Hindlimb muscle (tissue), 1 donor: ENCODE measurements at places on chromosomes 16 and 17. TPM values are rescaled to one million over a fixed set of nuclear protein-coding genes. Genes with fewer than 3 reads are reported as not detected.

The PDF gene
- 5.8 TPM for polyA plus RNA-seq

GRCh38 chr17:18323007-18323406 is 7.9 kb downstream of the SMCR8 start:
- no peak for DNase-seq

The CD300E gene
- polyA plus RNA-seq: 0.10 TPM

DNA sequence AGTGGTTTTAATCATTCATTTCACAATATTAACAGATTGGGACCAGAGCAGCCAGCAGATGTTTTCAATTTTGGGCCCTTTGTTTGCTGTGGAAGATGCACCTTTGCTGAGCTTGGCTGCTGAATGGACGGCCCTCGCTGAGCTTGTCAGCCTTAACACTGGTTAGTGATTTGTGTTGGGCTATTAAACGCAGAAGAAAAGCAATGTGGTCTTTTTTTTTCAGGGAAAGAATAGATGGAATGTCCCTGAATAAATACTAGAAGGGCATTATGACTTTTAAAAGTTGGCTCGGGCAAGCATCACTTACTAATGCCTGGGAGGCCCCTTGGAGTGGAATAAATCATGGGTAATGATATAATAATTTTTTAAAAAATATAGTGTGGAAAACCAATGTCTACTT is 297.0 kb downstream of the MAP2K6 start:
- no peak for DNase-seq

- no peak for DNase-seq
Observed at GRCh38 chr16:76942089-76942488, 248.9 kb upstream of the MON1B start.

GRCh38 chr17:27442702-27443101 is 13.5 kb upstream of the KSR1 start:
- DNase-seq: no peak

DNA sequence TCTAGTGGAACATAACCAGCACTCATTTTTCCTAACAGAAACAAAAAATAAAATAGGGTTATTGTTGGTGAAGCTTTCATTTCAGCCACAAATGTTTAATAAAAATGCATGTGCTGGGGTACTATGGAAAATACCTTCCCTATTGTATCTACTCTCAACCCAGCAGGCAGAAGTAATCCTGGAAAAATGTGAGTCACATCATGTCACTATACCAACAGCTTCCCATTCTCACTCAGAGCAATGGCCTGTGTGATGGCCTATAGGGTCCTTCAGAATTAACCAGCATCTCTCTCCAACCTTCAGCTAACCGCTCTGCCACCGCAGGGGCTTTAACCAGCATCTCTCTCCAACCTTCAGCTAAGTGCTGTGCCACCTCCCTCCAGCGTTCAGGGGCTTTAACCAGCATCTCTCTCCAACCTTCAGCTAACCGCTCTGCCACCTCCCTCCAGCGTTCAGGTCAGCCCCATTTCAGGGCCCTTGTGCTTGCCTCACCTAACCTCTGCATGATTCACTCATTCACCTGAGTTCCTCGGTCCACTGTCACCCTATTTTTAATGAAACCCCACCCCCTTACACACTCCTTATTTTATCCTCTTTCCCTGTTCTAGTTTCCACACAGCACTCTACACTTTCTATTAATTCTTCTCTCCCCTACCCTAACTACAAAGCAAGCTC is 34.0 kb downstream of the UBE2G1 start:
- DNase-seq: no peak

DNA sequence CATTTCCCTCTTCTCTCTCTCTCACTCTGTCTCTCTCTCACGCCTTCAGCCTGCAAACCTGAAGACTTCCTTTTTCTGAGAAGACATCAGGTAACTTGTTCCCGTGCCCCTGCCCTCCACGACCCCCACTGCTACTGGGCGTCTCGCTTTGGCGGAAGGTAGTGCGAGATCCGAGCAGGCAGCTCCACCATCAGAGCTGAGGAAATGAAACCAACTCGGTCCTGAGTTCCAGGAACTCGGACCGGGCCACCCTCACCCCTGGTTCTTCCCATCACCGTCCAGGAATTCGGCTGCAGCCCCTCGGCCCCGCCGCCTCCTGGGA is 585 bp downstream of the MLKL start:
- DNase-seq: peak; percentile 14

The DNAAF1 gene
- polyA plus RNA-seq: 0.41 TPM

The TEX19 gene
- polyA plus RNA-seq: not detected

DNA sequence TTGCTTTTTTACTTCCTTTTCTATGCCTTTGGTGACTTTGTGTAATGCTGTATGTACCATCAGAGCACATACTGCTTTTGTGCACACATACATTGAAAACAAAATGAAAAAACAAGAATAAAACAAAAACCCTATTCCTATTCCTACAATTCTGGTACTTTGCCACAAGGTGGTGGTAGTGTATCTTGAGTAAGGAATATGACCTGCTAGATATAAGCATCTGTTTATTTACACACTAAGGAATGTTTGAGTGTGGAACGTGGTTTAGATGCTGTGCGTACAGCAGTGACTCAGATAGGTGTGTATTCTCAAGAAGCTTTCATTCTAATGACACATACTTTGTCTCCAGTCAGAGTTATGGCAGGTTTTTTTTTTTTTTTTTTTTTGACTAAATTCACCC is 606.2 kb downstream of the WWOX start:
- no peak for DNase-seq

The PLA2G10 gene
- 0.72 TPM for polyA plus RNA-seq

GRCh38 chr16:17224879-17225281 is 245.9 kb downstream of the XYLT1 start:
- peak; percentile 55 for DNase-seq

- peak; percentile 26 for DNase-seq
Observed at GRCh38 chr16:56357241-56357764, 68.0 kb downstream of the AMFR start.

- DNase-seq: no peak
Observed at GRCh38 chr16:11138022-11138768, 117.8 kb downstream of the SOCS1 start.

GRCh38 chr16:54336631-54337204 is 50.1 kb upstream of the IRX3 start:
- no peak for DNase-seq

The KRT40 gene
- 3.9 TPM for polyA plus RNA-seq

The FBXO39 gene
- not detected for polyA plus RNA-seq

The APPBP2 gene
- polyA plus RNA-seq: 31.0 TPM

GRCh38 chr17:45948881-45949624 is 50.0 kb upstream of the STH start:
- peak; percentile 61 for DNase-seq

DNA sequence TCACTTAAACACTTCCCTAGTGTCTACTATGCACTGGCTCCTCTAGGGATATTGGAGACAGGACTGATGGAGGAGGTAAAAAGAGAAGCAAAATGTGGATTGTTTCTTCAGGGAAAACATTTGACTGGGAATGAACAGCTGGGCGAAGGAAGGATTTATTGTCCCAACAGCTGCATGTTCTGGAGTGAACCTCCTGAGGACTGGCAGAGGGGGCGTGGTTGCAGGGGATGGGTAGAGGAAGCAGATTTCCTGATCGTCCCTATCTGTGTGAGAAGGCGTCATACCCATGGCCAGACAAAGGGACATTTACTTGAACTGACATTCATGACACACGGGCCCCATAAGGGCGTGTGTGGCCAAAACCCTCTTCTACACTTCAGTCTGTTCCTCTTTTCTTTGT is 321.5 kb downstream of the MAP2K4 start:
- no peak for DNase-seq

The ZNF423 gene
- polyA plus RNA-seq: 34.5 TPM

DNA sequence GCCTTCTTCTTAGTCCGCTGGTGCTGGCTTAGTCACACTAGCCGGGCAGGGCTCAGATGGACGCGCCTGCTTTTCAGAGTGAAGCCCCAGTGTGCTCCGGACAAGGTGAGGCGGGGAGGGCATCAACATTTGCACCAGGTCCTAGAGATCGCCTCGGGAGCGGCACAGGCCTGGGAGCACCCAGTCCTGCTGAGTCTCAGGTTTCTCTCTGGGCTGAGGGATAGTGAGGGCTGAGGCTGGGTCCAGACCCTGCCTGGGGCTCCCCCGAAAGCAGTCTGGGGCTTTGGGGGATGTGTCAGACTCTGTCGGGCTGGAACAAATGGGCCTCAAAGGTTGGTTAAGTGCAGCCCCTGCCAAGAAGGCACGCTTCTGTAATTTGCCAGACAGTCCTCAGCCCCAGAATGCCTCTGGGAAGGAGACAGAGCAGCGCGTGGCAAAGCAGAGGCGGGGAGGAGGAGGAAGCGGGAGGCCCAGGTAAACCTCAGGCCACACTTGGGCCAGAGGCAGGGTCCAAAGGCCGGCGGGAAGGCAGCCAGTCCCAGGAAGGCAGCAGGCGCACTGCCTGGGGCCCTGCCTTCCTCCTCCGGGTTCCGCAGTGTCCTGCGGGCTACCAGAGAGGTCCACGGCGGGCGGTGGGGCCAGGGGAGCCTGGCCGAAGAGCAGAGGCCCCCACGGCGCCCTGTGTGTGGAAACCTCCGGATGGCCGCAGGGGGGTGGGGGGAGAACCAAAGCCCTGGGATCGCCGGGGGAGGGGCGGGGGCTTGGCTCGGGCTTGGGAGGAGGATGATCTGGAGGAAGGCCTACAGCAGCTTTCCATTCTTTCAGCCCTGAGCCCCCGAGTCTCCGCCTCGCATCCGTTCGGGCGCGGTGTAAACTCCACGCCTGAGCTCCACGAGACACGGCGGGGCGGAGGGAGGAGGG is 39.5 kb upstream of the ATP2A3 start:
- no peak for DNase-seq

DNA sequence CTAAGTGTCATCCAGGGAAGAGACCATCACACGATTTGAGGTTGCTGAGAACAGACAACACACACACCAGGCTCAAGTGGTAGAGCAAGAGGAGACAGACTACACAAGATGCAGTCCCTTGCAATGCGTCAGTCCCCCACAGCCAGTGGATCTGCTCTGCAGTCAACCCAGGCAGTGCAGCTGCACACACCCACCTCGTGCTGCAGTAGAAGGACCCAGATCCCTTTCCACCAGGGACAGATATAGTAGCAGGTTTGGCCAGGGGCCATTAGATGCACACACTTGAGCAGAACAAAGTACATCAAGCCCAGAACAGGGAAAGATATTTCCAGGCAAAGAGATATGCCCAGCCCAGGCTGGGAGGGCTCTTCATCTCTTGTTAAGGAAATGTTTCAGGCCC is 112.9 kb downstream of the GRIN2A start:
- no peak for DNase-seq

DNA sequence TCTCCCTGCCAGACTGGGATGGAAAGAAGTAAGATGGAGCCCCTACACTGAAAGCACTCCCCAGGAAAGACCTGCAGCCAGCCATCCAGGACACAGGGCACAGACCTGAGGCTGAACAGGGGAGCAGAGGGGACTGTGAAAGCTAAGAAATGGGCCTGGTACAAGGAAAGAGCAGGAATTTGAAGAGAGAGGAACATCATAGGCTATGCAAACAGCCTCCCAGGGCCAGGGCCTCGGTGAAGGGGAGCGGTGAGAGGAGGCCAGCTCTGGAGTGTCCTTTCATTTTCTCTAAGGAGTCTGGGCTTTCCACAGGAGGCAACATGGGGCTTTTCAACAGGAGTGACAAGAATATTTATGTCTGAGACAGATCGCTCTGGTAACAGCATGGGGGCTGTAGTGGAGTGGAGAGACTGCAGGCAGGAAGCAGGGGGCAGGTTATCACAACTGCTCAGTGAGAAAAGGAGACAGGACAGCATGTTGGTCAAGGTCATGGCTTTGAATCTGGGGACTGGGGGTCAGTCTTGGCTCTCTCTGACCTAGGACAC is 50.1 kb downstream of the TOM1L2 start:
- DNase-seq: no peak

DNA sequence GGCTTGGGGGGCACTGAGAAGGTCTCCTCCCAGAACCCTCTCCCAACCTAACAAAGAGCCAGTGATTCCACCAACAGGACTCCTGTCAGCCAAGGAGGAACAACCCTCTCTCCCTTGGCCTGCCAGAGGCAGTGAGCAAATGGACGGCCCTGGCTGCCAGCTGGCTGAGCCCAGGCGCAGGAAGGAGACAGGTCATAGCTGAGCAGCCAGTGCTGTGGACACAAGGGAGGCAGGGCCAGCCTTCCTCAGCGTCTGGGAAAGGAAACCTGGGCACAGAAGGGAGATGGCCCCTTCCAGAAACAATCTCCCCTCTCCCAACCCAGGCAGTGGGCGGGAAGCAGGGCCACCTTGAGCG is 2.1 kb downstream of the MPO start:
- no peak for DNase-seq

DNA sequence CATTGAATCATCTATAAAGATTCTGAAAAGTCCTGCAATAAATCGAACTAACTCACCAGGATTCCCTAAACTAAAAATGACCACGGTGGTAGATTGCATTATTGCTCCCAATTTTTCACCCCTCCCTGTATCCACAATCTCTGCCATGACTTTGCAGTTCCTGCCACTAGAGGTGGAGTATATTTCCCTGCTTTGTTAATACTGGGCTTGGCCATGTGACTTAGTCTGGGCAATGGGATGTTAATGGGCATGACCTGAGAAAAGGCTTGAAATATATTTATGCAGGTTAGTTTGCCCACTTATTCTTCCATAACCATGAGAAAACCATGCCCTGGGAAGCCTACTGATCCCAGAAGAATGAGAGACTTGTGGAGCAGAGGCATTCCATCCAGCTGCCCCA is 59.1 kb downstream of the NOG start:
- no peak for DNase-seq

The HS3ST3B1 gene
- polyA plus RNA-seq: 1.5 TPM

- DNase-seq: no peak
Observed at GRCh38 chr16:46918400-46918799, 34.2 kb downstream of the GPT2 start.

DNA sequence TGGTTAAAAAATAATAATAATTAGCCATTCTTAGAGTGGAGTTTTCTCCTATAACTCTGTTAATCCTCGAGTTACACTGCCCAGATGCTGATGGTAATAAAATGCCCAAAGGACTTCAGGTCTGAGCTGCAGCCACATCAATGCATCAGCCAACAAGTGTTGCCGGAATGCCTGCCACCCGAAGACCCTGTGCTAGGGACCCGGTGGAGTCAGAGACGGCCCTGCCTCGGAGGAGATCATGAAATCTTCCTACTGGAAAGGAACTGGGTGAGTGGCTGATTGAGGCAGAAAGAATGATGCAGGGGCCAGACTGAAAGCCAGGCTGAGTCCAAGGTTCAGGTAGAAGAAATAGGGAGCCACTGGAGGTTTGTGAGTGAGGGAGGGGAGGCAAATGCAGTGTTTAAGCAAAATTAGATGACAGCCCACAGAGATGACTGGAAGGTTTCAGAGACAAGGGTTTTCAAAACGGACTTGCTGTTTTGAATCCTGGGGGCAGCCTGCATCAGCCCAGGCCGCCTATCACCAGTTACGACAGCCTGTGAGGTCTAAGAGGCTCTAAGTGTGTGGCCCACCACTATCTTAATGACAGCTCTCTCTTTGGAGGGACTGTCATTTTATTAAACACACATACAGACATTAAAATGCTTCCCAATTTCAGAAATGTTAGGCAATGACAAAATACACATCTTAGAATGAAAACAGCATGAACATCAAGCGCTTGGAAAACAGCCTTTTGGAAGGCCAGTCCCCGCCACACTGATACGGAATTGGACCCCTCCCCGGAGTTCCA is 100.0 kb downstream of the ZNF423 start:
- DNase-seq: no peak

DNA sequence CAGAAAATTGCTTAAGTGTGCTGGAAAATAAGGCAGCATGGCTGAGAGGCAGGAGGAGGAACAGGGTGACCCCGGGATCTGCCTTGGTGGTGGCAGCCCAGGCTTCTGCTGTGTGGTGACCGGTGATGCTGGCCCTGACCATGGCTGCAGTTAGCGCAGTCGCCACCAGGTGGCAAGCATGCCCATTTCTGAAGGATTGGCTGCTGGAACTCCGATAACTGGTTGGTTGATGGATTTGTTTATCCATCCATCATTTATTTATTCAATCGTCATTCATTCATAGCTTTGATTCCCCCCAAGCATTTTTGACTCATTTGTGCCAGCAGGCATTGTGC is 29.1 kb upstream of the ITGA3 start:
- DNase-seq: peak; percentile 81
